SW480 (cell line): ENCODE measurements at places on chromosomes 7 and 10.

GRCh38 chr10:87860156-87860795 is 3.1 kb downstream of the KLLN start:
- peak; percentile 71 for DNase-seq

DNA sequence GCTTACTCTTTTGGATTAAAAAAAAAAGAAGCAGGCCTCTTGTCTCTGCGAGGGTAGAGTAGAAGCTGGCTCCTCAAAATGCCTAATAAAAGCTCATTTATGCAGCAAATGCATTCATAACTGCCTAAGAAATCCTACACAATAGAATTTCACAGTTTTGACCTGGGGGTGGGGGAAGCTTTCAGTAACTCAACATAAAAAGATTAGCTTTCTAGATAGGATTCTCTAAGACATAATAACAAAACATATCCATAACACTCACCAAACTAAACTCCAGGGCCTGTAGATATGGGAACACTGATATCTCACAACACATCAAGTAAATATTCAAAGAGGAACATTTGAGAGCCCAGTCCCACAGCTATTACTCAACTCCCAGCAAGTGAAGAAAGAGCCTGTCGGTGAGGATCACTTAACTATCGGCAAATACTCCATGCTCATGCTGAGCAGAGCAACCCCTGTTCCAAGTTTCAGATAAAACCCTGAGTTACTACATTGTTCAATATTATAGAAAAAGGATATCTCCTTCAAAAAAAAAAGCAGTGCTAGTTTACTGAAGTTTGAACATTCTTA is 88.1 kb downstream of the COBL start:
- DNase-seq, result no peak

- DNase-seq, result no peak
Measured at GRCh38 chr10:79628988-79629954, 18.5 kb downstream of the SFTPA1 start.

DNA sequence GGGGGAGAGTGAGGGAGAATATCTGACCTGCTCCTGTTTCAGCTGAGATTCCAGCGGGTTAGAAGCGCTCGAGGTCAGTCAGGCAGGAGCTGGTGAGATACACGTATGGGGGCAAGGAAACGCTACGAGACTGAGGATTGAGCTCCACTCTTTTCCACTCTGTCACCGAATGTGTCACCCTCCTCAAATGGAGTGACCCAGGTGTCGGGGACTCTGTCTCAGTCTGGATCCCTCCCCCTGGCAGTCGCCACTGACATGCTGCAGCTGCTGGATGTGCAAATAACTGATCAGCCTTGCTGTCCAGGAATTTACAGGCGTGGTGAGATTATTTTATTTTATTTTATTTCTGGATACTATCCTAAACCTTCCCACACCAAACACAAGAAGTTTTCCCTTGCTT is 100.9 kb upstream of the DPP6 start:
- DNase-seq, result no peak

DNA sequence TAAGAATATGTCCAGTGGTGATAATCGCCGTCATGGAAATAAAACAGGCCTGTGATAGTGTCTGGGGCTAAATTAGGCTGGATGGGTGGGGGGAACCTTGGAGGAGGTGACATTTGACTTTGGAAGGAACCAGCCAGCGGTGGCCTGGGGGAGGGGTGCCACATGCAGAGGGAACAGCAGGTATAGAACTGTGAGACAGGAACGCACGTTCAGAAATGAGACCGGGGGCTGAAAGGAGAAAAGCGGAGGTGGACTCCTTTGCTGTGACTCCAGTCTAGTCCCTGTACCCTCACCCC is 2.6 kb upstream of the CYP26A1 start:
- DNase-seq, result no peak

- DNase-seq, result no peak
Measured at GRCh38 chr7:37109016-37109683, 339.5 kb downstream of the ELMO1 start.
